Stimulated activated CD4-positive, alpha-beta T cell treated with anti-CD3 and anti-CD28 coated beads, Interleukin-15, amount 100 ng/mL, for 1 hour (primary cell): ENCODE measurements at places on chromosomes 6 and 20.

GRCh38 chr6:134436281-134436815 is 118.4 kb upstream of the SGK1 start:
- peak; percentile 21 for DNase-seq

GRCh38 chr6:156166093-156166492 is 611.1 kb upstream of the ARID1B start:
- no peak for DNase-seq

DNA sequence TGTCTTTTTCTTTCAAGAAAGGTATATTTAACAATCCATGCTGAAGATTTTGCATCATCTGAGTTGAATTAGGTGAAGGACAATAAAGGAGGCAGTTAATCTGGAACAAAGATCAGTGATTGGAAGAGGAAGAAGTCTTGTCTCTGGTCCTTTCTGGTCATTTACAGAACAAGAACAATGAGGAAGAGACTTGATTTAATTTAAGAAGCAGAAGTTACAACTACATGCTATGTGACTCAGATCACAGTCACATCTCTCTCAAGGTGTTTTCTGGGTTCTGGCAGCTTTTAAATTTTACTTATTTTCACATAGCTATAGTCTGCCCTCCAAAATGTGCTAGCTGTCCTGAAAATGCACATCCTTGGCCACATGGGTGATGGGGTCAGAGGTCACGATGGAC is 53.5 kb upstream of the DEK start:
- DNase-seq, result no peak

DNA sequence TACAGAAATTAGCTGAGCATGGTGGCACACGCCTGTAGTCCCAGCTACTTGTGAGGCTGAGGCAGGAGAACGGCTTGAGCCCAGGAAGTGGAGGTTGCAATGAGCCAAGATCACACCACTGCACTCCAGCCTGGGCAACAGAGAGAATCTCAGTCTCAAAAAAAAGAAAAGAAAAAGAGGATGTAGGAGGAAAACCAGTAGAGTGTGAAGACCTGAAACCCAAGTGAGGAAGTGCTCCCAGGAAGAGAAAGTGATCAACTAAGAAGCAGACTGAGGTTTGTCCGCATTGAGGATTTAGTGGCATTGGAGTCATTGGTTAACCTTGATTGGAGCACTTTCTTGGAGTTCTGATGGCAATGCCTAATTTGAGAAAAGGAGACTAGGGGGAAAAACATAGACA is 20.6 kb upstream of the TASP1 start:
- DNase-seq, result no peak

GRCh38 chr6:145883263-145883662 is 68.7 kb upstream of the FBXO30 start:
- no peak for DNase-seq

GRCh38 chr6:19925533-19925932 is 88.4 kb downstream of the ID4 start:
- DNase-seq, result no peak

DNA sequence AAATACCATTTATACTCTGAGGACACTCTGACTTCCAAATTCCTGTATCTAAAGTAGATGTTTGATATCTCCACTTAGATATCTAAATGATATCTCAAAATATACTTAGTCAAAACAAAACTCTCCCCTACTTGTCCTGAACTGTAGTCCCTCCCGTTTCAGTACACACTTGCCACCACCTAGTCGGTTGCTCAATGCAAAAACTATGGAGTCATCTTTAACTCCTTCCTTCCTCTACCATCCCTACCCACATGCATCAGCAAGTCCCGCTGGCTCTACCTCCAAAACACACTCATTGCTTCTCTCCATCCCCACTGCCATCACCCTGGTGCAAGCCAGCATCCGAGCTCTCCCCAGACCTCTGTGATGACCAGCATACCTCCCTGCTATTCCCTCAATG is 13.2 kb downstream of the STX7 start:
- DNase-seq, result no peak
